ENCODE measurements at places on chromosomes 13 and 19.
A peak's percentile ranks its signal among the peaks of the same experiment; 100 is the strongest.

GRCh38 chr19:54551293-54551692 is 22.3 kb upstream of the LILRA2 start:
- DNase-seq, result no peak

DNA sequence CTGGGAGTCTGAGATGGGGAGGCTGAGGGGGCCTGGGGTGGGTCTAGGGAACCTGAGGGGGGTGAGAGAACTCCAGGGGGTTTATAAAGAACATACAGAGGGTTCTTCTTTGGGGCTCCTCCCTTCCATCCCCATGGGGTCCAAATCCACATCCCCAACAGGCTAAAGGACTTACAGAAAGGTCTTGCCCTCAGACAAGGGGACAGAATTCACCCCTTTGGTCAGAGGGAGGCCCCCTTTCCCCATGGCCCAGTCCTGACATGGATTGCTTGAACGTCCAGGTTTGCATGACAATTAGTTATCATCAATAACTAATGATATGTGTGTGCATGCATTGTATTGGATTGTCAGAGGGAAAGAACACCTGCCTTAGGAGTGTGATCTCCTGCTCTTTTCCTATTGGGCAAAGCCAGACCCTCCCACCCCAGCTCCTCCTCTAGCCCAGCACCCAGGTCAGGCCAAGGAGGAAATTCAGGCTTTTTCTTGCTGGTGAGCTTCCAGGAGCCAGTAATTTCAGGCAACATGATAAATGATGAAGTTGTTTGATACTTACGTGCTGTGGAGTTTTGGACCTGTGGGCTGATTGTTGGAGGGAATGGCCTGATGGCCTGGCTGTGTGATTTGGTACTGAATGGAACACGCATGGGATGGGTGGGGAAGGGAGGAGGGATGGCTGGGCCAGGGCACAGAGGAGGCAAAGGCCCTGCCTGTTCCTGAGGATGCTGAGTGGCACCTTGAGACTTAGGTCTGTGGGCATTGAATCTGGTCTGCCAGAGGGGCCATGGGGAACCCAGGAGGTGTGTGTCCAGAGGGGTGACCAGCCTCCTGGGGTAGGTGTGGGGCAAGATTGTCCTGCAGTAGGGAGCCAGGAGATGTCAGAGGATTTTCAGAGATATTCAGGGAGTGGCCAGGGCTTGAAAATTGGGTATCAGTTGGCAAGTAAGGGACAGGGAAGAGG is 1.1 kb downstream of the KLHL26 start:
- DNase-seq, result no peak

DNA sequence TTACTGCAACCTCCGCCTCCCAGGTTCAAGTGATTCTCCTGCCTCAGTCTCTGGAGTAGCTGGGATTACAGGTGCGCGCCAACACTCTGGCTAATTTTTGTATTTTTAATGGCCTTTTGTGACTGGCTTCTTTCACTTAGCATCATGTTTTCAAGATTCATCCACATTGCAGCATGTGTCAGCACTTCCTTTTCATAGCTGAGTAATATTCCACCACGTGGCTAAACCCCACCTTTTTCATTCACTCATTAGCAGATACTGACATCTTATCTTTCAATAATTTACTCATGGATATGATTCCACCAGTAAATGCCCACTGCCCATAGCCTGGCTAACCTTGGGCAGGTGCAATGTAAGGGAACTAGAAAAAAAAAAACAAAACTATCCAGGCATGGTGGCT is 6.9 kb downstream of the C5AR1 start:
- no peak for DNase-seq

GRCh38 chr19:45960595-45961235 is 12.9 kb downstream of the NOVA2 start:
- no peak for DNase-seq

GRCh38 chr19:41919948-41920712 is 8.1 kb downstream of the ERFL start:
- DNase-seq, result no peak

GRCh38 chr19:3250675-3251074 is 26.2 kb downstream of the CELF5 start:
- no peak for DNase-seq

DNA sequence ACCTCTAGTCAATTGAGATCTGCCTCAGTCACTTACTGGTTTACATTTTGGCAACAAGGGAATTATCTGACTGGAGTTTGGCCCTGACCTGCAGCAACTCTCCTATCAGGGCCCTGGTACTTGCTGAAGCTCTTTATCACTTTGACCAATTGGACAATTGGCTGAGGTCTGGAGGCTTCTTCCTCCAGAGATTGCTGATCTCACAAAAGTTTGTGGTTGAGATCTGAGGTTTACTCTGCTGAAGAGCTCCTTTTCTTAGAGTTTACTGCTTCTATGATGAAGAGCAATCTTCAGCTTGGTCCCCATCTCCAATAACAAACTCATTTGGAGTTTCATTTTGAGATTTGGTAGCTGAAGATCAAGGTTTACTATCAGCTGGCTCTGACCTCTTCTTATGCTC is 276.9 kb upstream of the SGCG start:
- DNase-seq, result no peak

DNA sequence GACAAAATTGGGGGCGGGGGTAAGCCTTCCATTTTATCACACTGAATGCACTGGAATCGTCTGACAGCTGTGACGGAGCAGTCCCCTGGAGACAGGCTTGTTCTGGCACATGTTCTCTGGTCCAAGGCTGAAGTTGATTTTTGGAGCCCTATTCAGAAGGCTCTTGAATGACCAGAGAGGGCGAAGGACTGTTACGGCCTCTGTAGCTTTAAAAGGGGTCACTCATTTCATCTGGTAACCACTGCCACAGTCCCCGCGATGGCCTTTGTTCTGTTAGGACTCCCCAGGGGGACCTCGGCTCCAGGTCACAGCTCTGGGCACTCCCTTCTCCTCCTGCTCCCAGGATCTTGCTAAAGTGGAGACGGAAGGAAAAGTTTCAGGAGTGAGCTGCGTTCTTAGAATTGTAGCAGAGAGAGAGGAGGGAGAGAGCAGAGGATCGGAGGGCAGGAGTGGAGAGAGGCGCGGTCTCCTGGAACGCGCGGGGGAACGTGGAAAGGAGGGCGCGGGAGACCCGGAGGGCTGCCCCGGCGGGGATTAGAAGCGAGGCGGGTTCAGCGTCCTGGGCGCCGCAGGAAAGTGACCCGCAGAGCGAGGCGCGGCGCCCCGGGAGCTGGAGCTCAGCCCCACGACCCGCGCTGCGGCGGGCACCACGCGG is 134.3 kb upstream of the MYO16 start:
- no peak for DNase-seq

- DNase-seq, result no peak
Observed at GRCh38 chr19:38691938-38692457, 44.5 kb downstream of the ACTN4 start.

DNA sequence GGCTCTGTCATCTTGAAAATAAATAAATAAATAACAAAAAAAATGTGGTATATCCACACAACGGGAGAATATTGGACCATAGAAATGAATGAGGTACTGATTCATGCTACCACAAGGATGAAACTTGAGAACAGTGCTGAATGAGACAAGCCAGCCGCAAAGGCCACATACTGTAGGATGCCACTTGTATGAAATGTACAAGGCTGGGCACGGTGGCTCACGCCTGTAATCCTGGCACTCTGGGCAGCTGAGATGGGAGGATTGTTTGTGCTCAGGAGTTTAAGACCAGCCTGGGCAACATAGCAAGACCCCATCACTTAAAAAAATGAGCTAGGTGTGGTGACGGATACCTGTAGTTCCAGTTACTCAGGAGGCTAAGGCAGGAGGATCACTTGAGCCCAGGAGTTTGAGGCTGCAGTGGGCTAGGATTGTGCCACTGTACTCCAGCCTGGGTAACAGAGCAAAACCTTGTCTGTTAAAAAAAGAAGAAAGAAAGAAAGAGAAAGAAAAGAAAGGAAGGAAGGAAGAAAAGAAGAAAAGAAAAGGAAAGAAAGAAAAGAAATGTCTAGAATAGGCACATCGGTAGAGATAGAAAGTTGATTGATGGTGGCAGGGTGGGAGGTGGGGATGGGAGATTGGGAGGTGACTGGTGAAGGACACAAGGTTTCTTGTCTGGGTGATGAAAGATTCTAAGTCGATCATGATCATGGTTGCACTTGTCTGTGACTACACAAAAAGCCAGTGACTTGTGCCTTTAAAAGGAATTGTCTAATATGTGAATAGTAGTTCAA is 20.3 kb downstream of the HPN start:
- no peak for DNase-seq

DNA sequence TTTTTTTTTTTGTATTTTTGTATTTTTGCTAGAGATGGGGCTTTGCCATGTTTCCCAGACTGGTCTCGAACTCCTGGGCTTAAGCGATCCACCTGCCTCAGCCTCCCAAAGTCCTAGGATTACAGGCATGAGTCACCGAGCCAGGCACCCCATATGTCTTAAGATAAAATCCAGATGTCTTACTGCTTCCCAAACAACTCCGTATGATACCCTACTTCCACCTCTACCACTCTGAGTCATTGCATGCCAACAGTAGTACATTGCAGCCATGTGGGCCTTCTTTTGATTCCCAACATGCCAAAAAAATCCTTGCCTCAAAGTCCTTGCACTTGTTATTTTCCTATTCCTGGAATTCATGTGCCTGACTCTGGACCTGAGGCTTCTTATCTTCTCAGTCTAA is 799.2 kb downstream of the GPC5 start:
- DNase-seq, result no peak

GRCh38 chr19:30666301-30666803 is 294.2 kb downstream of the ZNF536 start:
- DNase-seq, result peak; percentile 80

GRCh38 chr13:43348397-43348796 is 325.0 kb downstream of the DNAJC15 start:
- no peak for DNase-seq

GRCh38 chr13:113623491-113624234 is 34.3 kb downstream of the ATP4B start:
- peak; percentile 34 for DNase-seq

DNA sequence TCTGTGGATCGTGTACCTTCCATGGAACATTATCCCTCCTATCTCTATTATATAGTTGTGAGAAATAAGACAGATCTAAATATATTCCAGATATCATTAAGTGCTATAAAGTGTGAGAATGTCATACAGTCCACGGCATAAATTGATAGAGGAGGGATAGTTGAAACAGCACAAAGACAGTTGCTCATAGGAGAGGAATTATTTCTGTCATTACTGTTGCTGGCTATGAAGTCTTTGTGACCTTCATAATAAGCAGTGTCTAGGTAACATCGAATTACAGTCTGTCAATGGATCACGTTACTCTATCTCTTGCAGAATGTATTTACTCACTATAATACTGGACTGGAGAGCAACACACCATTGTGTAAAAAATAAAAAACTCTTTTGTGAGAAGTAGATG is 671.5 kb upstream of the PCDH20 start:
- DNase-seq, result no peak

- DNase-seq, result no peak
Observed at GRCh38 chr13:66492479-66492878, 737.7 kb downstream of the PCDH9 start.

- DNase-seq, result peak; percentile 67
Observed at GRCh38 chr19:48639483-48640375, 2.5 kb upstream of the DBP start.

DNA sequence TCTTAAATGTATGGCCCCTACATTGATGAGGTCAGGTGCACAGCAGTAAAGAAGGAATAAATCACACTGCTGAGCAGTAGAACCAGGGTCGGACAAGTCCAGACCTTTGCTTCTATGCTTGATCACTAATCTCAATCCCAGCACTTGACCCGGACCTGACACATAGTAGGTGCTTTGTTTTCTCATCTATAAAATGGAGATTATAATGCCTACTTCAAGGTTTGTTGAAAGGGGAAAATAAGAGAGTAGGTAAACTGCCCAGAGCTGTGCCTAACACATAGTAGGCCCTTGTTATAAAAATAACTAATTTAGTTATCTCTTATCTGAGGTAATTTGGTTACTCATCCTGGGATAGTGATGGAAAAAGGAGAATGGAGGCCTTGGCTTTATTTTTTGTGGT is 125.0 kb downstream of the RXFP2 start:
- DNase-seq, result no peak

DNA sequence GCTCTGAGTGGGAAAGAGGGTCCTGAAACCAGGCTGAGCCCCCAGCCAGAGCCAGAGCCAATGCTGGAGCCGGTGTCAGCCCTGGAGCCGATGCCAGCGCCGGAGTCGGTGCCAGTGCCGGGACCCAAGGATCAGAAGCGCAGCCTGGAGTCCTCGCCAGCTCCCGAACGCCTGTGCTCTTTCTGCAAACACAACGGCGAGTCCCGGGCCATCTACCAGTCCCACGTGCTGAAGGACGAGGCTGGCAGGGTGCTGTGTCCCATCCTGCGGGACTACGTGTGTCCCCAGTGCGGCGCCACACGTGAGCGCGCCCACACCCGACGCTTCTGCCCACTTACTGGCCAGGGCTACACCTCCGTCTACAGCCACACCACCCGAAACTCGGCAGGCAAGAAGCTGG is 369 bp downstream of the NANOS3 start:
- no peak for DNase-seq

- no peak for DNase-seq
Observed at GRCh38 chr13:81058211-81058915, 717.4 kb upstream of the SPRY2 start.

DNA sequence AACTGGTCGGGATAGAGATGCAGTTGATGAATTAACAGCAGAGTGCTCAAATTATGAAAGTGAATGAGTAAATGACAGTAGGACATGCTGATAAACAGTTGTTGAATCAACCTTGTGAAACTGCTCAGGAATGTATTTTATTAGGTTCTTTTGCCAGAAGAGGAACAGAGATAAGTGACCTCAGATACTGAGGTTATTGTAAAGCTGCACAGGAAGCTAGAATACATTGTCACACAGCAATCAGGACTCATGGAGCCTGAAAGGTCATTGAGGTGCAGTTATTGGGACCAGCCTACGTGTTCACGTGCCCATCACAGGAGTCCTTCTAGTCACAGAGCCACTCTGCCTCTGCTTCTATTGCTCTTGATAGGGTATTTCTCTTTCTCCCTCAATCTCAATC is 47.5 kb upstream of the MED4 start:
- DNase-seq, result no peak

GRCh38 chr19:1590641-1591397 is 1.8 kb downstream of the MBD3 start:
- no peak for DNase-seq

GRCh38 chr19:17112700-17113099 is 37.1 kb downstream of the MYO9B start:
- no peak for DNase-seq

- DNase-seq, result peak; percentile 61
Observed at GRCh38 chr19:38975861-38976271, 324 bp upstream of the FBXO17 start.

DNA sequence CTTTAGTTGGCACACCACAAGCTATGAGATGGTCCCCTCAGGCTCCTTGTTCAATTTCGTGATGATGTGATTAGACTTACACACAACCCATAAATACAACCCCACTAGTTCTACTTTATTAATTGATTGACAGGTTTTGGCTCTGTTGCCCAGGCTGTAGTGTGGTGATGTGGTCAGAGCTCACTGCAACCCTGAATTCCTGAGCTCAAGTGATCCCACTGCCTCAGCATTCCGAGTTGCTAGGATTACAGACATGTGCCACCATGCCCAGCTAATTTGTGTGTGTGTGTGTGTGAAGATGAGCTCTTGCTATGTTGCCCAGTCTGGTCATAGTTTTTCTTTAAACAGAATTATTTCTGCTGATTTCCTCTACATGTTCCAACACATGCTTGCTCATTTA is 17.5 kb upstream of the HTR2A start:
- DNase-seq, result no peak

GRCh38 chr19:34298891-34299520 is 44.7 kb downstream of the GARRE1 start:
- no peak for DNase-seq

GRCh38 chr13:47472516-47472915 is 528.6 kb downstream of the SUCLA2 start:
- DNase-seq, result no peak

GRCh38 chr19:2157452-2157851 is 6.1 kb upstream of the AP3D1 start:
- DNase-seq, result no peak
